ENCODE measurements at places on chromosomes 11 and 22.

DNA sequence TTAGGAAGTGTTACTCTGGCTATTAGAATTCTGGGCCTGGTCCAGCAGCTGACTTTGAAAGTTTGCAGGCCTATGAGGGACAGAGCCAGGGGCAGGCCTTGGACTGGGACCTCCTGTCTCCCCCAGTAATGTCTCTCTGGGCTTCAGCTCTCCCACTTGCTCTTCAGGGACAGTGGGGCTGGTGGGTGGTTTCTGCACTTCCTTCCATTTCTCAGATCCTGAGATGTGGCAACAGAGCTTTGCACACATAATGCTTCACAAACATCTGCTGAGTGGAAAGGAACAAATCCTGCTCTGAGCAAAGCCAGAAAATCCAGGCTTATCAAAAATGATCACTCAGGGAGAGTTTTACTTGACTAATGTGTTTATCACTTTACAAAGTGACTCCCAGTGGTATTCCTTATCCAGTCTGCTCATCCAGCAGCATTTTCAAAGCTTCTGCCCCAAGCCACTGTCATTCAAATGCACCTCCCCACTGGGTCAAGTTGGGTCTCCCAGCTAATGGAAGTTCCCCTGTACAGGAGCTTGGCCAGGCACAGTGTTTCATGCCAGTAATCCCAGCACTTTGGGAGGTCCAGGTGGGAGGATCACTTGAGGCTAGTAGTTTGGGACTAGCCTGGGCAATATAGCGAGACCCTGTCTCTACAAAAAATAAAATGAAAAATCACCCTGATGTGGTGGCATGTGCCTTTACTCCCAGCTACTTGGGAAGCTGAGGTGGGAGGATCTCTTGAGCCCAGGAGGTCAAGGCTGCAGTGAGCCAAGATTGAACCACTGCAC, 13.5 kb upstream of the OSBP2 start:
- no peak for DNase-seq

DNA sequence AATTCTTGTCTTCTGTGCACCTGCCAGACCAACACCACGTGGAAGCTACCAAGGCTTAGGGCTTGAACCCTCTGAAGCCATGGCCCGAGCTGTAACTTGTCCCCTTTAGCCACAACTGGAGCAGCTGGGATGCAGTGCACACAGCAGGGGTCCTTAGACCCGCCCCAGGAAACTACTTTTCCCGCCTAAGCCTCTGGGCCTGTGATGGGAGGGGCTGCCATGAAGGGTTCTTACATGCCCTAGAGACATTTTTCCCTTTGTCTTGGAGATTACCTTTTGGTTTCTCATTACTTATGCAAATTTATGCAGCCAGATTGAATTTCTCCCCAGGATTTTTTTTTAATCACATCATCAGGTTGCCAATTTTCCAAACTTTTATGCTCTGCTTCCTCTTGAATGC, 9.7 kb downstream of the PATE3 start:
- no peak for DNase-seq

DNA sequence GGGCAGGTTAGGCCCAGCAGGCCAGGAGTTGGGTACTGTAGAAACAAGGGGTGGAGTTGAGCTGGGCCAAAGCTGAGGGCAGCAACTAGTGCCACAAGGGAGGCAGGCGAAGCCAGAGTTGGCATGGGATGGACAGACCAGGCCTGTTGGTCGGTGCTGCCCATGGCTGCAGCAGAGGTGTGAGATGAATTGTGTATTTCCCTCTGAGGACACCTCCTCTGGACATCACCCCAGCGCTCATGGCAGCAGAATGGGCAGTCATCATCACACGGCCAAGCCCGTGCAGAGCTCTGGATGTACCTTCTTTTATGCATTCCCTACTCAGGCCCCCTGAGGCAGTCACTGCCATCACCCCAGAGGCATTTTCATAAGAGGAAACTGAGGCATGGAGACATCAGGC, 20.3 kb downstream of the TAB1 start:
- no peak for DNase-seq

GRCh38 chr22:33038131-33038772, 19.9 kb downstream of the SYN3 start:
- no peak for DNase-seq

GRCh38 chr11:110314366-110315095, 18.1 kb upstream of the RDX start:
- no peak for DNase-seq

- no peak for DNase-seq
These were observed 3.2 kb downstream of the LRRC32 start for GRCh38 chr11:76667271-76667818.

- no peak for DNase-seq
These were observed 2.2 kb upstream of the ZFTA start for GRCh38 chr11:63770763-63771162.

DNA sequence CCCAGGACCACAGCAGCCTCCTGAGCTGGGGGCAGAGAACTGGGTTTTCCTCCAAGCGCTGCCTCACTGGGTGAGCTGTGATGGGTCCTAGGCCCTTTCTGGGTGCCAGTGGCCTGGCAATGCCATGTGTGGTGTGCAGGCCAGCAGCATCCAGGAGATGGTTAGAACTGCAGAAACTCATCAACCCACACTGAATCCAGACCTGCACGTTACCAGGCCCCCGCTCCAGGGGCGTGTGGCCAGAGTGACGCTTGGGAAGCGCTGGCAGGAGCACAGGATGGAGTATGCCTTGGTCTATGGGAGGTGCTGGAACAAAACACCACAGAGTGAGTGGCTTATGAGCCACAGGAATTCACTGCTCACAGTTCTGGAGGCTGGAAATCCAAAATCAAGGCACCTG, 97.0 kb downstream of the MN1 start:
- no peak for DNase-seq

DNA sequence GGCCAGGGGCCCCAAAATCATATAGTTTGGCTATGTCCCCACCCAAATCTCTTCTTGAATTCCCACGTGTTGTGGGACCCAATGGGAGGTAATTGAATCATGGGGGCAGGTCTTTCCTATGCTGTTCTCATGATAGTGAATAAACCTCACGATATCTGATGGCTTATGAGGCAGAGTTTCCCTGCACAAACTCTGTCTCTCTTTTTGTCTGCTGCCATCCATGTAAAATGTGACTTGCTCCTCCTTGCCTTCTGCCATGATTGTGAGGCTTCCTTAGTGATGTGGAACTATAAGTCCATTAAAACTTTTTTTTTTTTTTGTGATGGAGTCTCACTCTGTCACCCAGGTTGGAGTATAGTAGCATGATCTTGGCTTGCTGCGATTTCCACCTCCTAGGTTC, 14.4 kb downstream of the DIXDC1 start:
- no peak for DNase-seq

GRCh38 chr11:126146454-126147192, 64.8 kb downstream of the RPUSD4 start:
- peak; percentile 44 for DNase-seq

- no peak for DNase-seq
These were observed 13.7 kb downstream of the ARAP1 start for GRCh38 chr11:72738199-72739141.

DNA sequence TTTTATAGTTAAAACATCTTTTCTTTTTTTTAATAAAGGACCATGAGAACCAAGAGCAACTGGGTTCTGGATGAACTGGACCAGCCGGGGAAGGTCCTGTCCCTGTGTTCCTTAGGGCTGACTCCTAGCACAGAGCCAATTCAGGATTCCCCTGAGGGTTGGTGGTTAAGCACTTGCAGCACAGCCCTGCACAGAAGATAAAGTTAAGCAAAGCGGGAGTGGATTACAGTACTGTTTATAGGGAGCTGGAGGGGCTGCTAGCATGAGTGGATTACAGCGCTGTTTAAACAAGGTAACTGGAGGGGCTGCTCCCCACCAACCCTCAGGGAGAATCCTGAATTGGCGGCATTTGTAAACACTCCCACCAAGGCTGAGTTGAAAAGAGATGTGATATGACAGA, 90.6 kb downstream of the CELSR1 start:
- DNase-seq = no peak

GRCh38 chr11:28338371-28338770, 230.2 kb downstream of the METTL15 start:
- DNase-seq = no peak

- no peak for DNase-seq
These were observed 14.5 kb downstream of the SMTNL1 start for GRCh38 chr11:57551941-57552340.

DNA sequence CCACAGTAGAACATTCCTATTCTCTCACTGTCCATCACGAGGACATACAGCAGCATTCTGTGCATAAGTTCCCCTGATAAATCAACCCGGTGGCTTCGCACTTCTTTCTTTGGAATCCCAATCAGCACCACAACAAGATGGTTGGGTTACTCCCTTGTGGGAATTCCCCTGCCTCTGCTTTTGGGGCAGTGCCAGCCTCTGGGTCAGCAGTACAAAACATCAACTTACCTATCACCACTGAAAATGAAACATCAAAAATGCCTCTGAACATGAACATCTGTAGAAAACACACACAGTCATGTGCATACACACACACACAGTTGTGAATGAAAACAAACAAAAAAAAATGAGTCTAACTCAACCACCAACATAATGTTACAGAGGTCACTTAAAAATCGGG, 79.3 kb downstream of the KCNA4 start:
- DNase-seq = no peak

- DNase-seq = no peak
These were observed 88.5 kb downstream of the MYEOV start for GRCh38 chr11:69382131-69383128.

DNA sequence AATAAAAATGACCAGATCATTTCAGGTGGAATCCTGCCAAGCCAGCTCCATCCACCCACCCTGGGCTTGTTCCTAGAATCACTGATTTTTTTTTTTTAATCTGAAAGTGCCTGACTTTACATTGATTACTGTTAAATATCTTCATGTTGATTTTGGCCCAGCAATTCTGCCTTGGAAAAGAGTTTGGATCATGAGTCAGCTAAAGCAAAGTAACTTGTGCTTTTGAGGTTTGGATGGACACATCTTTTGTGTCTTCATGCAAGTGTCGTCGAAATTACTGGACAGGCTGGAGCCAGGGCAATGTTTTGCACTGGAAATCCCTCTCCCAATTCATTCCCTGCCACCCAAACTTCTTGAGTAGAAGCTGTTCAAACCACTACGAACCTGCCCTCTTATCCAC, 164.0 kb upstream of the SYT13 start:
- no peak for DNase-seq

DNA sequence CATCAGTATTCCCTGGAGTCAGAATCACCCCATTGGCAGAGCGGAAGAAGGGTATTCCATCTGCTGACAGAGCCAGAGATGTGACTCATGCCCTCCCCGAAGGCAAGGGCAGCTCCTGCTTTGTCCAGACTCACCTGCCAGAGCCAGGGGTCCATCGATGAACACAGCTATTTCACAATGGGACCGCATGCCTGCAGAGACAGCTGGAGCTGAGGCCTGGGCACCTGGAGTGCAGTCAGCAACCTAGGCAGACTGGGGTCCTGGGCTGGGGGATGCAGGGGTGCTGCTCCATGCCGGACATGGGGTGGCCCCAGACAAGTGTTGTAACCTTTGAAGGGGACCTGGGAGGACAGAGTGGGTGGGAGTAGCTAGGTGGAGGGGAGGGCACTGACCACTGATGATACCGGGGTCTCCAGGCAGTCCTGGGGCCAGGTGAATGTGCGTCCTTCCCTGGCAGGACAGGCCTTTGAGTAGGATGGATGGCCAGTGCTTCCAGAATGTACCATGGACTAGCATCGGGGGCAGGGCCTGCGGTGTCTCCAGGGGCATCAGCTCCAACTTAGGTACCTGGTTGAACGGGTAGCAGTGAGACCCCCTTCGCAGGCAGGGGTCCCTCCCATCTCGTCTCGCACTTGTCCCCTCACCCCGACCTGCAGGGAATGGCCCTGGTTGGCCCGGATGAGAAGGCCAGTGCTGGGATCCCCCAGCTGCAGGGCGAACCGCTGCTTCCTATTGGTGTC, 1.7 kb downstream of the TRPT1 start:
- no peak for DNase-seq

DNA sequence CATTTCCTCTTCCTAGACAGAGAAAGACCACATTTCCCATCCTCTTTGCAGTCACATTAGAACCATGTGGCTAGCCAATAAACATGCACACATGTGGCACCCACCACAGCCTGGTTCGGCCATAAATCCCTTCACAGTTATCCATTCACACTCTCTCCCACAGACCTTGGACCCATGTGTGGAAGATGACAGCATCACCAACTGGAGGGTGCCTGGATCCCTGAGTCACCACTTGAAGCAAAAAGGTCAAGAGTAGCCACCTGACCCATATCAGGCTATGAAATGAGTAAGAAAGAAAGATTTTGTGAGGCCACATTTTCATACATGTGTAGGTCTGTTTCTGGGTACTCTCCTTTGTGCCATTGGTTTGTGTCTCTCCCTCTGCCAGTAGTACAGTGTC, 9.0 kb upstream of the TMEM121B start:
- no peak for DNase-seq

DNA sequence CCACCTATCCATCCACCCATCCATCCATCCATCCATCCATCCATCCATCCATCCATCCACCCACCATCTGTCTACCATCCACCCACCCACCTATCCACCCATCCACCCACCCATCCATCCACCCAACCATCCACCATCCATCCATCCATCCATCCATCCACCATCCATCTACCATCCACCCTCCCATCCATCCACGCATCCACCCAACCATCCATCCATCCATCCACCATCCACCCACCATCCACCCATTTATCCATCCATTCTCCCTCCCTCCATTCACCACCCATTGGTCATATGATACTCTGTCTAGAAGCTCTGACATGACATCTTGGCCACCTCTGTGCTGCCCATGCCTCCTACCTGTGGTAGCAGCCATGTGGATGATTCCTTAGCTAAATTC, 31.7 kb downstream of the MUC2 start:
- no peak for DNase-seq

GRCh38 chr22:25628494-25628893, 64.0 kb downstream of the GRK3 start:
- no peak for DNase-seq

DNA sequence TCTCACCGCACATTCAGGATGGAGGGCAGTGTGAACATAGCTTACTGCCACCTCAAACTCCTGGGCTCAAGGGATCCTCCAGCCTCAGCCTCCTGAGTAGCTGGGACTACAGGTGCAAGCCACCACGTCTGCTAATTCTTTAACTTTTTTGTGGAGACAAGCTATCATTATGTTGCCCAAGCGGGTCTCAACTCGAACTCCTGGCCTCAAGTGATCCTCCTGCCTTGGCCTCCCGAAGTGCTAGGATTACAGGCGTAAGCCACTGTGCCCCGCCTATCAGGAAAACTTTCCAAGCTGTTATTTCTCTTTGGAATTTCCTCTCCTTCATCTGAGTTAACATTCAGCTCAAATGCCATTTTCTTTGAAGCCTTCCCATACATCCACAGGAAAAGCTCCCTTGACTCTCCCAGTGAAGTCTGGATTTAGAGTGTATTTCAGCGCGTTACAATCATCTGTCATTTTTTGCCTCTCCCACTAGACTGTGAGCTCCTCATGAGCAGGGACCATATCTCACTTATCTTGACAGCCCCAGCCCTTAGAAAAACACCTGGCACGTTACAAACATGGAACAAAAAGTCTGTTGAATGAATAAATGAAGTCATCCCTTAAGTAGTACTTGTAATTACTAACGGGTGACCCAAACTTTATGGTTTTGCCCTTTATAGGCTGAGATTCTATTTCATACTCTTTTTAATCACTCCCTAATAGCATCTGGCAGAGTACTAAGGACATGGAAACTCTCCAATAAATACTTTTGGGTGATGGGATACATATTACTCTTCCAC, 2.2 kb downstream of the MRTFA start:
- no peak for DNase-seq
